Karpas-422 (cell line): ENCODE measurements at places on chromosomes 6 and 20. TPM values are rescaled to one million over a fixed set of nuclear protein-coding genes. Genes with fewer than 3 reads are reported as not detected.

DNA sequence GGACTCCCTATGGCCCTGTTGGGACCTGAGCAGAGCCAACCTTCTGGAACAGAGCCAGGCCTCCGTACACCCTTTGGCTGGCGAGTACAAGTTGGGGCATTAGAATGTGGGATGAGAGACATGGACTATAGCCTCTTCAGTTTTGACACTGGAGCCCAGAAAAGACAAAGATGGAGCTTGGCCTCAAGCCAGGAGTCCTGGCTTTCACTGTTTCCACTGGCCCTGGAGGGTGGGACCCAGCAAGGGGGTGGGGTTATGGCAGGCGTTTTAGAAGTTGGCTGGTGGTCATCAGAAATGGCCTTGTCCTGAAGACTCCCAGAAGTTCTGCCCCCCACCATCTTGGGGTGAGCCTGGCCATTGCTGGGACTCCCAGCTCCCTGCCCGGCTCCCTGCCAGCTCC lies 21.8 kb downstream of the ITPR3 start:
- no peak overlapping the region for H3K27ac ChIP-seq
- H3K4me3 ChIP-seq, result no peak overlapping the region
- peaks cover 8% of the 10 kb centered on the region; the same call in 1 of the 2 replicates for H3K4me1 ChIP-seq
- DNase-seq, result no peak

GRCh38 chr20:52904837-52905236 lies 67.3 kb upstream of the TSHZ2 start:
- no peaks in the 10 kb centered on the region for H3K27me3 ChIP-seq
- no peak for DNase-seq
- H3K36me3 ChIP-seq, result no peaks in the 10 kb centered on the region
- no peak overlapping the region for H3K4me3 ChIP-seq
- no peaks in the 10 kb centered on the region for H3K4me1 ChIP-seq
- no peak overlapping the region for H3K27ac ChIP-seq

Gene PRR18
- 0.14 TPM in 1 of 2 replicates, not detected in the other for total RNA-seq

- H3K4me3 ChIP-seq, result no peak overlapping the region
- no peak overlapping the region for H3K27ac ChIP-seq
- H3K4me1 ChIP-seq, result no peaks in the 10 kb centered on the region
- DNase-seq, result no peak
These were observed 153.1 kb downstream of the GMPR start for GRCh38 chr6:16391451-16391912.

Gene HSPA1L
- total RNA-seq, result 0.72 TPM in 1 of 2 replicates, not detected in the other

GRCh38 chr6:31285486-31285885 lies 13.6 kb upstream of the HLA-C start:
- DNase-seq, result no peak
- H3K27me3 ChIP-seq, result no peaks in the 10 kb centered on the region
- H3K27ac ChIP-seq, result no peak overlapping the region

DNA sequence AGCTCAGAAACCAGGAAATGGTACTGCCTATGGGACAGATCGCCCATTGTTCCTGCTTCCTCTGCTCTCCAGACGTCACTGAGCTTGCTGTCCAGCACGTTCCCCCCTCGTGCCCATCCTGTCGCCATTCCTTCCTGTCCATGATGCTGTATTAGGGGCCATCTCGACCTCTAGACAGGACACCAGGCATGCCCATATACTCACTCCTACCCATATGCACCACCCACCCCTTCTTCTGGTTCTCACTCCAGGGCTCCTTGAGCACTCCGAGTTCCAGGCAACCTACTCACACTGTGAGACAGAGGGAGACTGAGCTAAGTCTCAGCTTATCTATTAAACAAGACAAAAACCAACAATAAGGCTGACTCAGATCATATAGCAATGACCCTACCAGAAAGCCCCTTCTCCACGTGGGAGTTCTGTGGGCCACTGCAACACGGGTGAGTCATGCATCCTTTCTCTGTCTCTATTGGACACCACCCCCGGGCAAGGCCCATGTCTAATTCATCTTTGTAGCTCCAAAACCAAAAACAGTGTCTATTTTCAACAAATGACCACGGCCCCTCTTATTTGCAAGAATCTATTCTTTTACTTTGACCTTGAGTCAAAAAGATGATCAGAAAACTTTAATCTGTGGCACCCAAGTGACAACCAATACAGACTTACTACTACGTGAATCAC lies 65.7 kb downstream of the PSMG4 start:
- H3K4me1 ChIP-seq, result no peaks in the 10 kb centered on the region
- no peaks in the 10 kb centered on the region for H3K36me3 ChIP-seq
- no peak overlapping the region for H3K4me3 ChIP-seq
- no peaks in the 10 kb centered on the region for H3K27me3 ChIP-seq
